ENCODE measurements at places on chromosomes 3 and 15.

- DNase-seq = no peak
Measured at GRCh38 chr3:9754678-9755077, 4.9 kb downstream of the OGG1 start.

DNA sequence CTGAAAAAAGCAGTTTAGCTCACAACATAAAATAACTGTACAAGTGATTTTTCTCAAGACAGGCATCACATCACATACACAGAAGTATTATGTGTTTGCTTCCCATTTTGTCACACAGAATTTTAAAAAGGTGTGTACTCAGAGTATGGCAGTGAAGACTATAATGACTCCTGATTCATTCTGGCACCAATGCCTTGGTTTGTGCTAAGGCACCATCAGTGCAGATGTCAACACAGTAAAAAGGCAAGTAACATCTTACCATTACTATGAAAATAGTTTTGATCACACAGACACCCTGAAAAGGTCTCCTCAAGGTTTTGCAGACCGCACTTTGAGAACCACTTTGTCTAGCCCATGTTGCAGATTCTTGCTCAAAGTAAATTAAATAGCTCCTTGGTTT, 191.6 kb downstream of the KLHL25 start:
- DNase-seq = no peak

- no peak for DNase-seq
Measured at GRCh38 chr3:86562090-86562489, 428.9 kb downstream of the VGLL3 start.

GRCh38 chr3:70090322-70090913, 90.9 kb downstream of the SAMMSON start:
- no peak for DNase-seq

Data from CD4-positive, alpha-beta T cell treated with Interferon alpha-2 for 1 hour (primary cell).